ENCODE measurements at places on chromosomes 6 and 20. TPM values are rescaled to one million over a fixed set of nuclear protein-coding genes. Genes with fewer than 3 reads are reported as not detected.

DNA sequence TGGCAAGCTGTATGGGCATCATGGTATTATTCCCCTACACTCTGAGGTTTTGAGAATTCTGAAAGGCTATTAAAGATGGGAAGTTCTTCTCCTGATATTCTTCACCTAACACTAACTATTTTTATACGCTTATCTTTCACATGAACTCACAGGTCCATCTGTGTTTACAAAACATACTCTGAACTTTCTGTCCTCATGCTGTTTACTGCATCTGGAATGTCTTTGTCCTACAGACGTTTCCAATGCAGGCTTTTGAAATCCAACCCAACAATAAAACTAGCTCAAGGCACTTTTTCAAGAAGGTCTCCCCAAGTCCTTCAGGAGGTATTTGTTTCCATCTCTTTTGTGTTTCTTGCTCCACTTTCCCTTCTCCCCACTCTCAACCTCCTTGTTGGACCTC lies 60.5 kb upstream of the MLIP start:
- peaks cover 35% of the 10 kb centered on the region for H3K27me3 ChIP-seq
- H3K27ac ChIP-seq, result no peak overlapping the region
- DNase-seq, result no peak
- no peaks in the 10 kb centered on the region for H3K36me3 ChIP-seq

- no peaks in the 10 kb centered on the region for H3K36me3 ChIP-seq
- no peak overlapping the region for H3K4me3 ChIP-seq
- no peaks in the 10 kb centered on the region for H3K27me3 ChIP-seq
Observed at GRCh38 chr20:19658137-19658536, 99.9 kb upstream of the RIN2 start.

GRCh38 chr6:51830666-51831065 lies 256.7 kb downstream of the PKHD1 start:
- H3K36me3 ChIP-seq, result no peaks in the 10 kb centered on the region
- no peak overlapping the region for H3K4me3 ChIP-seq
- H3K27ac ChIP-seq, result no peak overlapping the region
- no peak for DNase-seq
- H3K27me3 ChIP-seq, result no peaks in the 10 kb centered on the region

The TFAP2B gene
- total RNA-seq, result not detected

DNA sequence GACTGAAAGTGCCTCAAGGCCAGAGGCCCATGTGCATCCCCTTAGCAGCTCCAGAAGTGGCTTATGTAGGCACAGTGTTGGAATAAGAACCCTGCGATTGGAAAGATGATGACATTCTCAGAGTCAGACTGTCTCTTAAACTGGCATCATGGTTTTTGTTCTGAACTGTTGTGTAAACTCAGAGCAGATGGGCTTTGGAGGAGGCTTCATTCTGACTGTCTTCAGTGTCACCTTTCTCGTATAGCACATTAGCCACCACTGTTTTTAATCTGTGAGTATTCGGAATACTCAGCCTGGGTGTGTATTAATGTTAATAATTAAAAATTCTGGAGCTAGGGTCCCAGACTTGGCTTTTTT lies 140.9 kb downstream of the JARID2 start:
- H3K36me3 ChIP-seq, result no peaks in the 10 kb centered on the region
- H3K27me3 ChIP-seq, result no peaks in the 10 kb centered on the region
- DNase-seq, result no peak
- H3K4me1 ChIP-seq, result peaks cover 20% of the 10 kb centered on the region
- H3K4me3 ChIP-seq, result no peak overlapping the region
- H3K27ac ChIP-seq, result no peak overlapping the region

DNA sequence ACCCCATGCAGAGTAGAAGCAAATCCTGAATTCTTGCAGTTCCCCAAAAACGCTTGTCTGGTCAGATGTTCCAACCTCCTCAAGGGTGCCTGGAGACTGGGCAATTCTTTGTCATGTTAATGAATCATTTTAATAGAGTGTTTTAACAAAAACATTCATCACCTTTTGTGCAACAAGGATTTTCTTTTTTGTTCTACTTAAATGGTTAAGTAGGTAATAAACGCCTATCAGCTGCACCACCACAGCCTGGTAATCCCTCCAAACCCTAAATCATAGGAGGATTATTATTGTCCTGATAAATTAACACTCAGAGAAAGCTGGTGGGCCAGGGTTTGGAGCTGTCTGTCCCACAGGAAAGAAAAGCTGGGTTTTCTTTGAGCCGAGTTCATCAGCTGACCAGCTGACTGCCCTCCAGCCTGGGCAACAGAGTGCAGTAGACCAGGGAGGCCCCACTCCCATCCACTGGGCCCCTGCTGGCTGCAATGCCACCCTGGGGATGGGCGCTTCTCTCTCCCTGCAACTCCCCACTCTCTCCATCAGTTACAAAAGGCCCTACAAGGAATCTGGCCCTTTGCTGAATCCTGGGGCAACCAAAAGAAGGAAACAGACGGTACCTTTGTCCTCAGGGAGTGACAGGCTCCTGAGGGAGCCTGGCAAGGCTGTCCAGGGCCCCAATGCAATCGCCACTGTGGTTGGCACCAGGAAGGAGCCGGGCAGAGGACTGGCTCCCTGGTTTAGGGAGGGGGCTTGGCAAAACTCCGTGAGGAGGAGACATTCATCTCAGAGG lies 23.1 kb upstream of the BMP7 start:
- H3K27ac ChIP-seq, result peak overlapping the region; percentile 86
- DNase-seq, result no peak
- H3K27me3 ChIP-seq, result peaks cover 5% of the 10 kb centered on the region
- H3K4me1 ChIP-seq, result peaks cover 4% of the 10 kb centered on the region
- no peaks in the 10 kb centered on the region for H3K36me3 ChIP-seq
- no peak overlapping the region for H3K4me3 ChIP-seq

DNA sequence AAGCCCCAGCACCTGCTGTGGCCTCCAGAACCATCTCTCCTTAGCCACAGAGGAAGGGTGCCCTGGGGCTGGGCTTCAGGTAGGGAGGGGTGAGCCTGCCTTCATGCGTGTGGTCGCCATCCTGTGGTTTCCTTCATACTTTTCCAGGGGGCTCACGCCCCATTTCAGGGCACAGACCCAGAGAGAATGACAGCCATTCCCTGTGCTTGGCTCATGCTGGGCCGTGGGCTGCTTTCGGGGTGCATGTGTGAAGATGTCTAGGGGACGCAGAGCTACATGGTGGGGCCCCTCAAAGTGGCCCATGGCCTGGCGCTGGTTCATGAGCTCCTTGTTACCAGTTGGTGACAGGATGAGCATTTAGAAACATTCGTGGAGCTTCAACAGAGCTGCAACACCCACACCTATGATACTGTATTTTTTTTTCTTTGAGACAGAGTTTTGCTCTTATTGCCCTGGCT lies 190.3 kb upstream of the SLC24A3 start:
- H3K27ac ChIP-seq, result no peak overlapping the region
- no peak for DNase-seq
- no peak overlapping the region for H3K4me3 ChIP-seq
- H3K36me3 ChIP-seq, result no peaks in the 10 kb centered on the region
- no peaks in the 10 kb centered on the region for H3K27me3 ChIP-seq

DNA sequence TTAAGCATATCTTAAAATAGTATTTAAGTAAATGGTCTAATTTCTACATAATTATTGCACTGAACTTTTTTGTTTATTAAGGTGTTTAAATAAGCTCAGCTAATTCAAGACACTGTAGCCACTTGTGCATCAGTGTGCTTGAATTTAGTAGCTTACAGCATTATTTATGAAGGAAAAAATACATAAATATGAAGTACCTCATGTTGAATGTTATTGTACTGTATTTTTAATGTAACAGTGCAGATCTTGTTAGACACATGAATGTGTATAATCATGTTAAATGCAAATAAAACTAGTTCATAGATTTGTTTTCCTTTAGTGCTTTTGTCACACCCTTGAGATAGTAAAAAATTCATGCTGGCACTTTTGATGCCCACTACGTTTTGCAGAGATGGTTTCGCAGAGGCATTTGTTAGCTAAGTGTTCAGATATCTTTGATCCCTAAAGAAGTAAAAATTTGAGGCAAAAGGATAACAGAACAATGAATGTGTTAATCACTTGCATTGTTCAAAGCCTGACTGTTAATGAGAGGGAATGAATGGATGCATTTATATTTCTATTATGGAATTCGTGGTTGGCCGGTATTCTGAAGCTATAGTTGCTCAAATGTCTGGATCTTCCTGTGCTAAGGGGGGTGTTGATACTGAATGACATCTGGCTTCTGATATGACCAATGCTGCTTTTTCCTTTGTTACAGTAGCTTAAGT lies 8.8 kb downstream of the BTBD3 start:
- no peaks in the 10 kb centered on the region for H3K27me3 ChIP-seq
- H3K4me3 ChIP-seq, result no peak overlapping the region
- H3K27ac ChIP-seq, result no peak overlapping the region

The SYNGAP1 gene
- 90.2 TPM for total RNA-seq

DNA sequence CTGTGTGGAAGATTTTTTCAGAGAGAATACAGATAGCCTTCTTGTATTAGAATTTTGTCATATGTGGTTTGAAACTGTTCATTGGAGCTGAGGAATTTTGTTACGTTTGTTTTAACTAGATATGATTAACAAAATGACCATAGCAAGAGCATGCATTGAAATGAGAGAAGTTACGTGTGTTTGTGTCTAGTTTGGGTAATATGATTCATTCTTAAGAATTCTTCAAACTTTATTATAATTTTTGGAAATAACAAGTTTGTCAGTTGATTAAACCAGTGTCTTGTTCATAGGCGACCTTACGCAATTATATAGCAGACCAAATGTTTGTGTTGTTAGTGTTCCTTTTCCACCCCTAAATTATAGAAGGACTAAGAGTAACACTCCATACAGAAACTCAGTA lies 5.5 kb downstream of the GMNN start:
- H3K27me3 ChIP-seq, result no peaks in the 10 kb centered on the region
- no peak overlapping the region for H3K27ac ChIP-seq
- DNase-seq, result no peak
- peaks cover 61% of the 10 kb centered on the region for H3K36me3 ChIP-seq

DNA sequence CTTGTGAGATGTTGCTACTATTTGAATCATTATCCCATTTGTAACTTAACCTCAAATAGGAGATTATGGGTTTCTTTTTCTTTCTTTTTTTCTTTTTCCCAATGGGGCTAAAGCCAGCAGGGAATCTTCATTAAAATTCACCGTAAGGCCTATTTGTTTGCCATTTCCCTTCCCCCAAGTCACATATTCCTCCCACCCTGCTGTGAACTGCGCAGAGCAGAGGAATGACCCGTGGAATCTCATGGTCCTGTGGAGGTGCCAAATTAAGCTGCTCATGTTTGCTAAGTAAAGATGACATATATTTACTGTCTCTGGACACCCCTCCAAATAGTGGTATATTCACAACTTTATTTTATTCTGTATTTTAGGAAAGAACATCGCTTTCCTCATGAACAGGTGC lies 699.3 kb downstream of the RNF144B start:
- H3K27me3 ChIP-seq, result no peaks in the 10 kb centered on the region
- no peak for DNase-seq
- no peaks in the 10 kb centered on the region for H3K4me1 ChIP-seq
- H3K36me3 ChIP-seq, result no peaks in the 10 kb centered on the region

DNA sequence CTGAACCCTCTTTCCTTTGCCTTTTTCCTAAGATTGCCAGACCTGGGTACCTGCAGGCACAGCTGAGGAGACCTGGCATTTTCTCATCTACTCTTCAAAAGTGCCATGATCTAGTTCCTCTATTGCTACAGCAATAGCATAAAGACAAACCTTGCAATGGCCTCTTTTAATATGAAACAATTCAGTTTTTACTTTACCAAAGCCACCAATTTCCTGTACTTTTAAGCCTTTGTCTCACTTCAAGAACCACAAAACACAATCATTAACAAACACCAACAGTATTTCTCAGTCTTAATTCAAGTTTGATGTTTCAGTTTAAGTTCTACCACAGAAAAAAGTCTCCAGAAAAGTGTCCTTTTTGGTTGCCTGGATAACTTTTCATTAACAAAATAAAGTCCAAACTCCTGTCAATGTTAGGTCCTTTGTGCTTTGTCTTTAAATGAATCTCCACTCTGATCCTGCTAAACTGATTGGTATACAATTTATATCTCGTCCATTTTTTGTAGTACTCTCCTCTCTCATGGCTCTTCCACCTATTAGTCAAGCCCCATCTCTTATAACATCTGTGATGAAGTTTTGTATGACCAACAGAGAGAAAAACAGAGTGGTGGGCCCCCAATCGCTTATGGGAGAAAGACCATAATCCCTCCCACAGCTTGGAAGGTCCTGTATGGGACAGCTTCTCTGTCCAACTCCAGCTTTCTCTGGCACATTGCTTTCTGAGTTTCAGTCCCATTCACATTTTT lies 50.5 kb upstream of the THEMIS start:
- H3K4me1 ChIP-seq, result no peaks in the 10 kb centered on the region
- H3K27me3 ChIP-seq, result no peaks in the 10 kb centered on the region
- no peak for DNase-seq
- H3K36me3 ChIP-seq, result no peaks in the 10 kb centered on the region
- no peak overlapping the region for H3K4me3 ChIP-seq

DNA sequence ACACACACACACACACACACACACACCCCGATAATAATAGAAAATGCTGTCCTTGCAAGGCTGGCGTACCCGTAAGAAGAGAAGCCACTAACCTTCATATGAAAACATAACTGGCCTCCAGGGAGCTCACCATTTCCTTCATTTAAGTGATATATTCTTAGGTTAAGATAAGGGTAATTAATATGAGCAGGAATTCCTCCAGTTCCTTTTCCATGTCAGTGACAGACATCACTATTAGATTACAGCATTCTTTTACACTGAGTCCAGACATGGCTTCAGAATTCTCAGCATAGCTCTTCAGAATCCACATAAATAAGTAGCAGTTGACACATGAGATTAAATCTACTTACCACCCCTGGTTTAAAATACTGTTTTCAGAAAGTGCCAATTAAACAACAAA lies 121.9 kb downstream of the SIM1 start:
- no peak overlapping the region for H3K27ac ChIP-seq
- no peaks in the 10 kb centered on the region for H3K36me3 ChIP-seq

- no peak overlapping the region for H3K4me3 ChIP-seq
- H3K4me1 ChIP-seq, result no peaks in the 10 kb centered on the region
- no peak overlapping the region for H3K27ac ChIP-seq
- H3K36me3 ChIP-seq, result no peaks in the 10 kb centered on the region
- H3K27me3 ChIP-seq, result no peaks in the 10 kb centered on the region
Observed at GRCh38 chr6:121780325-121781321, 345.2 kb downstream of the GJA1 start.

DNA sequence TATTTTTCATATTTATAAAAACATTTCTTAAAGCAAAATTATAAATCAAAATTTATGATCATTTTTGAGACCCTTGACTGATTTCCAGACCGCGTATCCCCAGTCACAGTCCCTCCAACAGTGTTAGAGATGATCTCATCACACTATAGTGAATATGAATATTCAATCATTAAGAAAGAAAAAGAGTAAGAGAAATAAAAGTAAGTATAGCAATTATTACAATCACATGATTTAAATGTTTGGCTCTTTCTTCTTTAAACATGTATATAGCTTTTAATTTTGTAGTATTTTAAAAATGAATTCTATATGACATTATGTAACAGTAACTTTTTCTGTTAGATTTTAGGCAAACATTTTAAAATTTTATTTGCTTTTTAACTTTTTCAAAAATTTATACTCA lies 438.3 kb downstream of the RFPL4B start:
- H3K4me3 ChIP-seq, result no peak overlapping the region
- H3K27me3 ChIP-seq, result no peaks in the 10 kb centered on the region
- H3K4me1 ChIP-seq, result no peaks in the 10 kb centered on the region
- H3K27ac ChIP-seq, result no peak overlapping the region

The MEP1A gene
- total RNA-seq, result not detected

The BPIFB1 gene
- total RNA-seq, result not detected

The RSPO3 gene
- total RNA-seq, result not detected

GRCh38 chr20:36836591-36837269 lies 39.2 kb upstream of the TLDC2 start:
- no peak overlapping the region for H3K4me3 ChIP-seq
- H3K4me1 ChIP-seq, result peaks cover 3% of the 10 kb centered on the region
- DNase-seq, result peak; percentile 95
- H3K27me3 ChIP-seq, result no peaks in the 10 kb centered on the region
- H3K27ac ChIP-seq, result peak overlapping the region; percentile 32

The GRIK2 gene
- total RNA-seq, result 1.00 TPM

All from endodermal cell (in vitro differentiated cells).